ENCODE measurements at places on chromosomes 2 and 18.

DNA sequence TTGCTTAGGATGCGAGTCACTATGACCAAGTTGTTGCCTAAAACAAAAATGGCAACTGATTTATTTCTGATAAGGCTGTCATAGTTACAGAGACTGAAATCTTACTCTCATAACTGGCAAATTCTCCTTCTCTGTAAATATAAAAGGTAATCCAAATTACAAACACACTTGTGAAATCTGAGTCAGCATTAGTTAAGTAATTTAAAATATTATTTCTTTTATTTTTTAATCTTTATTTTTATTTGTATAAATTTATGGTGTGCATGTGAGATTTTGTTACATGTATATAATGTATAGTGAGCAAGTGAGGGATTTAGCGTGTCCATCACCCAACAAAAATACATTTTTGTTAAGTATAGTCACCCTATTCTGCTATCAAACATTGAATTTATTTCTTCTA lies 1342.8 kb upstream of the TMEFF2 start:
- no peak for DNase-seq

GRCh38 chr18:67342159-67342558 lies 174.4 kb downstream of the DSEL start:
- no peak for DNase-seq

DNA sequence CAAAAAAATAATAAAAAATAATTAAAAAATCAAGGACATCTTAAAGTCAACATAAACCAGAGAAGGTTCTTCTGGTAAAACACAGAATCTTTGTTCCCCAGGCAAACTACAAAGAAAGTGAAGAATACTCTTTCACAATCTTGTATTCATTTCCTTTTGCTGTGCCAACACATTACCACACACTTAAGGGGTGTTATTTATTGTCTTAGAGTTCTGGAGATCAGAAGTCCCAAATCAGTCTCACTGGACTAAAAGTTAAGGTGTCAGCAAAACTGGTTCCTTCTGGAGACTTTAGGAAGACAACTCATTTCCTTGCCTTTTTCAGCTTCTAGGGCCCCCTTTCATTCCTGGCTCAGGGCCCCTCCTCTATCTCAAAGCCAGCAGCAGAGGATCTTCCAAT lies 12.2 kb upstream of the CAB39 start:
- no peak for DNase-seq

DNA sequence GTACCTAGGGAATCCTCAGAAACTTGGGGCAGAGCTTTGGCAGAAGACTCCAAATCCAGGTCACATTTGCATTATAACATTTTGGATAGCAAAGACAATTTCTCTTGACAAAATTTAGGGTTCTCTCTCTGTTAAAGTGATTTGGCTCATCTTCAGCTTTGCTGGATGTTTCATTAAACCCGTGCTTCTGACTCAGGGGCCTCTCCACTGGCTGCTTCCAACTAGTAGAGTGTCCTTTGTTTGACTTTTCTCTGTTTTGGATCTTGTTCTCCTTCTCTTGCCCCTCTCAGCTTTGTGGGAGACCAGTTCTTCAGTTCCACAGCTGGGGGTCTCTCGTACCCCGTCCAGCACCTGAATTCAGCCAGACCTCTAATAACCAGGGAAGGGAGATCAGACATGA lies 145.6 kb downstream of the PLCL1 start:
- DNase-seq = no peak

DNA sequence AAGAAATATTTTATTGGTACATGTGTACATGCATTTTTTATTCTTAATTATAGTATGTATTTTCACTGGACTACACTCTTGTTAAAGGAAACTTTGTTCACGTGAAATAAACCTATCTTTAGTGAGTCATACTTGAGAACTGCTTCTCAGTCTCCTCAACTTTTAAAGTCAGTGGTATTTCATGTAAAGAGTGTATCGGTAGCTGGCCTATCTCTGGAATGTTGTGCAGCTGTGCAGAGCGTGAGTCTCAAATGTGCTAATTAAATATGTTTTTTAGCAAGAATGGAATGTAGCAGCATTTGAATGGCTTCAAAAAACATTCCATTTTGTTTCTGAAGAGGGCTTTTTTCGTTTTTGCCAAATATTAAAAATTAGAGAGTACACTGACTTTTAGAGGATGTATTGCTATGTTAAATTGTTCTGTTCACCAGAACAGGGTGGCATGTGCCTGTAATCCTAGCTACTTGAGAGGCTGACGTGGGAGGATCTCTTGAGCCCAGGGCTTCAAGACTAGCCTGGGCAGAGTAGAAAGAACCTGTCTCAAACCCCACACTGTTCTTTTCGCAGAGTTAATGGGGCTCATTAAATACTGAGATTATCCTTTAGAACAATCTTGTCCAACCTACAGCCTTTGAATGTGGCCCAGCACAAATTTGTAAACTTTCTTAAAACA lies 14.3 kb downstream of the SPTBN1 start:
- DNase-seq = no peak

- DNase-seq = no peak
These were observed 25.1 kb downstream of the BMP10 start for GRCh38 chr2:68846091-68846490.

DNA sequence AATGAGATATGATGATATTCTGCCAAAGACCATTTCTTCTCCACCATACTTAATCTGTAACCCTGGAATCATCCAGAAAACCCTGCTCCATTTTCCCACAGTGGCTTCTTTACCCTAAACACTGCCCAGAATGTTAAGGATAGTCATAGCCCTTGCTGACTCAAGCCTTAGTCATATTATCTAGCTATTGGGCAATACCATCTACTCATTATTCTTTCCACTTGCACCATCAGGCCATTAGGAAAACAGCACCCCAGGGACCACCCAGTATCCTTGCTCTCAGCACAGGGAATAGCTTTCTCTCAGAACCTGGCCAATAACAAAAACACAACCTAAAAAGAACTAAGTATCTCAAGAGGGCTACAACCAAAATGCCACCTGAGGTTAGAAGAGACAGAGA lies 445.7 kb upstream of the SLC14A2 start:
- DNase-seq = no peak

- no peak for DNase-seq
These were observed 329.7 kb upstream of the NRP2 start for GRCh38 chr2:205352593-205352992.

DNA sequence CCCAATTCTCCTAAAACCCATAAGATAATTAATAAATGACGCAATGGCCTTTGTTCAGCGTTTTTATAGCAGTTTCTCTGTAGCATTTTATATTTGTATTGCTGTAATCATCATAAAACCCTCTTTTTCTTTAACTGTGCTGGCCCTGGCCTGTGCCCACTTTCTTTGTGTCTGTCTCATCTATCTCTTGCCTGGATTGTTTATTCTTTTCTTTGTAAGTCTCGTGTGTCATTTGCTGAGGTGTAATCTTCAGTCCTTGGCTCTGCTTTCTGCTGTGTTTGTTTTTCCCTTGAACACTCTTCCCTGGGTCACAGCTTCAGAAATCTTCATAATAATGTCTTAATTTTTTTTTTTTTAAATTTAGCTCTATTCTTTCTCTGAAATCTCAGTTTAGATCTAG lies 525.8 kb upstream of the LINC00305 start:
- DNase-seq = no peak

- no peak for DNase-seq
These were observed 129.9 kb downstream of the NCOA1 start for GRCh38 chr2:24620936-24621335.

GRCh38 chr2:108228537-108228936 lies 11.2 kb upstream of the SULT1C3 start:
- no peak for DNase-seq

DNA sequence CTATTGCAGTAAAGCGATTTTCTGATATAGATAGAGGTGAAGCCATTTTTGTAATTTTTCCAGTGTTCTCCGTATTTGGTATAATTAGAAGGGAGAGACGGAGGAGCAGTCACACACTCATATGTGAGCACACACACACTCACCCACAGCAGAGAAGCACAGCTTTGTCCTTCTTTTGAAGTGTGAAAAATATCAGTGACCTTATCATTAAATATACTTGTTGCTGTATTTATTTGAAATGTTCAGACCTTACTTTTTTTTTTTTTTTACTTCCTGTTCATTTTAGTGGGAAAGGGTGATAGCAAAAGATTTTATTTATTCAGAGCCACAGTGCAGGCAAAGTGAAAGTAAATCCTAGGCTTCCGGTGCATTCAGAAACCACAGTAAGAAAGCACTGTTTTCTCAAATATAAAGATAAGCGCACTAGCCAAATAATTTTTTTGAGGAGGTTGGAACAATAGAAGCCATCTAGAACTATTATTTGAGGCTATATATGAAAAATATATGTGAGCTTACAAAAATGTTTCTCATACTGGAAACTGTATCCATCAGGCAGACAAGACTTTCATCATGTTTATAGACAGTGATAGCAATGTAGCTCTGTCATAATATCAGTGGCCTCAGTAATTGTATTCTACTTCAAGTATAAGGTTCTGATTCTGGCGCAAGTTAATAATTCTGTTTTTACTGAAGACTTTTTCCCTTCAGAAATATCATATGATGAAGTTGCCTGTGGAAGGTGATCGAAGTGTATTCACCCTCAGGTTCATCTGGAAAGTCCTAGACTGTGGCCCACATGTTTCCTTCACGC lies 37.2 kb downstream of the TSHZ1 start:
- DNase-seq = no peak

DNA sequence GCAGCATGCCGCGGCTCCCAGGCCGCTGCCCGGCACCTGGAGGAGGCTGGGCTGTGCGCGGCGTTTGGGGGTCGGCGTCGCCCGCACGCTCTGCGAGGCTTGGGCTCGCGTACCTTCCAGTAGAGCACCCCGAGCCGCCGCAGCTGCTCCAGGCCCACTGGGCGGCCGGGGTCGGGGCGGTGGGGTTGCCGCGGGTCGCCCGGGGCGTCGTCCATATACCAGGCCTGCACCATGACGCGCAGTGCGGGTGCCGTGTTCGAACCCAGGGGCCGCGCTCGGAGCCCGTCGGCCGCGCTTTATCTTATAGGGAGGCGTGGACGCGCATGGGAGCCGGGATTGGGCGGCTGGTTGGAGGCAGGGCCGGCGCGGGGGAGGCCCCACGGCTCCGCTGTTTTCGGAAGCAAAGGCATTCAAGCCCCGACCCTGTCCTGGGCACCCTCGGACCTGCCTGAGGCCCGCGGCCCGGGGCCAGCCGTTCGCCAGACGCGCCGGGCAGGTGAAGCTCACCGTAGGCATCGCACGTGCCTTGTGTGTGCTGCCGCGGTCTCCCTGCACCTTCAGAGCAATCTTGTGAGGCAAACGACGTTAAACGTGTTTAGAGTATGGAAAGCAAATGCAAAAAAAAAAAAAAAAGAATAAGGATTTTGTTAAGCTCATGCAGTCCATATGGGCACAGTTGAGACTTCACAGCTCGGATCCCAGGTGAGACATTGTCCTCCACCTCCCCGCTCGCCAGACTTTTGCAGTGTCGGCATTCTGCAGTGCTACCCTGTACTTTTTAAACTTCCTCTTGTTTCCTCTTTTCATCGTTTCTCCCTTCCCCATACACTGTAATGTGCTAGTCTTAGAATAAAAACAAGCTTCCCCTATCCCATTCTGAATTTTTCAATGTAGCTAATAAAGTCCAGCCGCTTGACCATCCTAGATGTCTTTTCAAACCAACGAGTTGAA lies at the start of gene ADI1:
ADI1 (minus strand) TSS at position 277 of the 951 bp plus-strand sequence; CDS start at position 233, 44 bp downstream.
- DNase-seq = peak; percentile 89

GRCh38 chr2:173502296-173502695 lies 147.6 kb downstream of the CDCA7 start:
- no peak for DNase-seq

DNA sequence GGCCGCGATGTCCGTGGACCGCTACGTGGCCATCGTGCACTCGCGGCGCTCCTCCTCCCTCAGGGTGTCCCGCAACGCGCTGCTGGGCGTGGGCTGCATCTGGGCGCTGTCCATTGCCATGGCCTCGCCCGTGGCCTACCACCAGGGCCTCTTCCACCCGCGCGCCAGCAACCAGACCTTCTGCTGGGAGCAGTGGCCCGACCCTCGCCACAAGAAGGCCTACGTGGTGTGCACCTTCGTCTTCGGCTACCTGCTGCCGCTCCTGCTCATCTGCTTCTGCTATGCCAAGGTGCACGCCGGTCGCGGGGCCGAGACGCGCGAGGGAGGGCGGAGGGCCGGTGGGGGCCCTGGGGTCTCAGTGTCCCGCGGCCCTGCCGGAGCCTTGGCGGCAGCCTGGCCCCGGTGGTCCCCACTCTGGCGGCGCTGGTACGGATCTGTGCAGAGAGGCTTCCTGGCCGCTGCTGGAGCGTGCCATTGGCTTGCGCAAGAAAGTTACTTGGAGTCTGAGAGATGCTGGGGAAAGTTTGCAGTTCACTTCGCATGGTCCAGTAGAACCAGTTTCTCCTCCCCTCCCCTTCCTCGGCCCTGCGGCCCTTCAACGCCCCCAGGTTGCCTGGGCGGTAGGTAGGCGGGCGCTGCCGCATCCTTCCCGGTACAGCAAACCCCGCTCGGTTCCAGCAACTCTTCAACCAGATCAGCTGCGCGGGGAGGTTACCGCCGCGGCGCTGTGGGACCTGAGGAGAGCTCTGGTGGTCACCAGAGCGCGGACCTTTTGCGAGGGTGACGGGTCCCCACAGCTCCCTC lies 1.5 kb downstream of the GALR1 start:
- peak; percentile 79 for DNase-seq

GRCh38 chr2:30683236-30683956 lies 123.8 kb downstream of the CAPN13 start:
- DNase-seq = no peak

DNA sequence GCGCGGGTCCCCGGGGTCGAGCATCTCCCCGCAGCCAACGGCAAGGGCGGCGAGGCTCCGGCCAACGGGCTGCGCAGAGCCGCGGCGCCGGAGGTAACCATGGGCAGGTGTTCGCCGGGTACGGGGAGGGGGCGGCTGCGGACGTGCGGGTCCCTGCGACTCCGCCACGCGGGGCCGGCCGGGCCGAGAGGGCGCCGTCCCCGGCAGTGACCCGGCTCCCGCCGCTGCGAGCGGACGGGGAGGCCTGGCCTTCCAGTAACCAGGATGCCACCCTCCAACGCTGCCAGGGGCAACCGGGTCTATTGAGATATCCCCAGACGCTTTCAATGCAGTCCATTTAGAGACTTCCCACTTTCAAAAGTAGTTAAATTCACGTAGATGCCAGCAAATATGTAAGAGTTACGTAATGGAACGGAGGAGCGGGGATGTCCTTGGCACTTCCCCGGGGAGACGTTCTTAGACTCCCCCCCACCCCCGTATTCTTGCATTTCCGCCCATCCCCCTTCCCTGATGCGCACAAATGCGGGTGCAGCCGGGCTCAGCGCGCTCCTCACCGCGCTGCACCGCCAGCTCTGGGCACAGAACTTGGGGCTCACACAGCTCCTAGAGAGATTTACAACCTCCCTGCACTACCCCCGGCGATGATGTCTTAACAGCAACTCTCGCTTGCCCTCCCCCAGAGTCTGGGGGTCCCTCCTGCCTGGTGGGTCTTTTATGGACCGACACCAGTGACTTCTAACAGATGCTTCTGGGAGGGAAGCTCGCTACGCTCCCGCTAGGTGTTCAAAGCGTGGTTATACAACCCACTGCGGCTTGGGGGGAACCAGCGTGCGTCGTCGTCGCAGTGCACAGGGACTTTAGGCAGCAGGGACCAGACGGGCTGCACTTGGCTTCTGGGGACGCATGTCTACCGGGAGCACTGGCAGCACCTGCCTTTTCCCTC lies 657 bp downstream of the SGPP2 start:
- DNase-seq = no peak
